Activated naive CD4-positive, alpha-beta T cell (primary cell): ENCODE measurements at places on chromosomes 7 and 10.
A peak's percentile ranks its signal among the peaks of the same experiment; 100 is the strongest.

GRCh38 chr7:72446131-72446530 lies 34.0 kb upstream of the CALN1 start:
- no peak for DNase-seq

GRCh38 chr7:84800846-84801245 lies 386.0 kb downstream of the SEMA3D start:
- no peak for DNase-seq

DNA sequence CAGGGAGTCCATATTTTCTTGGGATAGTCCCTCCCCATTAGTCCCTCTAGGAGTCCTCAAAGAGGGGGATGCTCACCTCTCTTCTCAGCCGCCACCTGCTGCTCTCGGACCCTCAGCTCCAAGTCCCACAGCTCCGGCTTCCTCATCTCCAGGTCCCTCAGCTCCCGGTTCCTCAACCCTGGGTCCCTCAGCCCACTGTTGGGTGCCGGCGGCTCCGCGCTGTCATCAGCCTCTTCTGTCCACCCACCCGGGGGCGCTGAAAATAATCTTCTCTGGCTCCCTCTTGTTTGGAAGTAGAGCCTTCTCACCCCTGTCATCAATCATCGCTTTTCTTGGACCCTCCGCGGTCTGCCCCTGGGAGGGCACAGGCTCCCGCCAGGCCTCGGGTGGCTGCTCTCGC lies 13.3 kb upstream of the CNNM1 start:
- no peak for DNase-seq

- no peak for DNase-seq
These were observed 54.3 kb downstream of the ARHGAP21 start for GRCh38 chr10:24669285-24669852.

- no peak for DNase-seq
These were observed 110.8 kb downstream of the PDGFA start for GRCh38 chr7:408751-409311.

- DNase-seq = no peak
These were observed 66.2 kb downstream of the NAMPT start for GRCh38 chr7:106218546-106218945.

- DNase-seq = no peak
These were observed 189.7 kb downstream of the C7orf25 start for GRCh38 chr7:42722198-42722597.

DNA sequence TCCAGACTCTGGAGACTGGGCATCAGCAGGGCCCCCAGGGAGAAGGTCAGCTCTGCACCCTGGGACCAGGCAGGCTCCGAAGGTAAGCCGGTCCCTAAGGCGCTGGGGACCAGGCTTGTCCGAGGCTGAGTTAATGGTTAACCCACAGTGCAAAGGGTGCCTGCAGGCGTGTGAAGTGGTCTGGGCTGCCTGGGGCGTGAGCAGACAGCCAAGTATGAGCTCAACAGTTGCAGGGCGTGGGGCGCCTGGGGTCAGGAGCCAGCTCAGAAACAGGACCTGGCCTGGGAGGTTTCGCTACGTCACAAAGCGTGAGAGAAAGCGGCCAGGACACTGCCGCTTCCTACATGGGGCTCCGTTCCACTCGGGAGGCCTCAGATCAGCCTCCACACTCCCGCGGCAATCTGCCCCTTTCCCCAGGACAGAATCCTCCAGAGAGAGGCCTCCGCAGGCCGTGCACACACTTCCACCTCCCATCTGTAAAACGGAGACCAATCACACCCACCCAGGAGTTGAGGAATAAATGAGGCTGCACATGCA lies 16.0 kb downstream of the PDGFA start:
- no peak for DNase-seq

DNA sequence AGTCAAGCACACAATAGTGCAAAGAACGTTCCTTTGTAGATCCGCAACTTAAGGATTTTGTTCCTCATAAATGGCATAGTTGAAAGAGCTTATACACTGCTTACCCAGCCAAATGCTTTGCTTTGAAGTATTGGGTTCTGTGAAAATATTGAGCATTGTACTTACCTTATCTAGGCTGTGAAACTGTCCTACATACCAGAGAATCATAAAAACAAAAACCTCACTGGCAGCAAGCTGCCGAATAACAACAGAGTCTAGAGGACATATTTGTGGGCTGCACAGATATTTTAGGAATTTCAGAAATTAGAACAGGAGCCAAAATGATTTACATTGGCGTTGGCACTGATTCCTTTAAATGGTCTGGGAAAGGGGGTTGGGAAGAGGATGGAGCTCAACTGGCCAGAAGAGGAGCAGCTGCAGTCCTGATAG lies 174.8 kb downstream of the RTKN2 start:
- no peak for DNase-seq

- DNase-seq = no peak
These were observed 39.4 kb upstream of the ARHGAP21 start for GRCh38 chr10:24762966-24763623.

- DNase-seq = no peak
These were observed 118.9 kb upstream of the THSD7A start for GRCh38 chr7:11950942-11951341.

- DNase-seq = no peak
These were observed 33.9 kb upstream of the SHH start for GRCh38 chr7:155846156-155846555.

DNA sequence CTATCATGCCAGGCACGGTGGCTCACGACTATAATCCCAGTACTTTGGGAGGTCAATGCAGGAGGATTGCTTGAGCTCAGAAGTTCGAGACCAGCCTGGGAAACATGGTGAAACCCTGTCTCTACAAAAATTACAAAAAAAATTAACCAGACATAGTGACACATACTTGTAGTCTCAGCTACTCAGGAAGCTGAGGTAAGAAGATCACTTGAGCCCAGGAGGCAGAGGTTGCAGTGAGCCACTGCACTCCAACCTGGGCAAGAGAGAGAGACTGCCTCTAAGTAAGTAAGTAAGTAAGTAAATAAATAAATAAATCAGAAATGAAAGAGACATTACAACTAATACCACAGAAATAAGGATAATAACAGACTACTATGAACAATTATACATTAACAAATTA lies 36.2 kb downstream of the PDLIM1 start:
- DNase-seq = no peak

DNA sequence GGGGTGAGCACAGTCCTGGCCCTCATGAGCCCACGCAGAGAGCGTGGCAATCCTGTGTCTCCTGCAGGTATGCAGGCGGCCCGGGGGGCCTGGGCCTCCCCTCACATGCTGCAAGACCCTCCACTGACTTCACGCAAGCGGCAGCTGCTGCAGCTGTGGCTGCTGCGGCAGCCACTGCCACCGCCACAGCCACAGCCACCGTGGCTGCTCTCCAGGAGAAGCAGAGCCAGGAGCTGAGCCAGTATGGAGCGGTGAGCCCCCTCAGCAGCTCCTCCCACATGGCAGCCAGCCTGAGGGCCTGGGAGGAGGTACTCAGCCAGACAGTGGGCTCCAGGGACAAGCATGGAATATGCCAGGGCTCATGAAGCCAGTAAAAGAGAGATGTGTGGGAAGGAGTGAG lies 8.7 kb downstream of the ZMIZ2 start:
- DNase-seq = no peak

DNA sequence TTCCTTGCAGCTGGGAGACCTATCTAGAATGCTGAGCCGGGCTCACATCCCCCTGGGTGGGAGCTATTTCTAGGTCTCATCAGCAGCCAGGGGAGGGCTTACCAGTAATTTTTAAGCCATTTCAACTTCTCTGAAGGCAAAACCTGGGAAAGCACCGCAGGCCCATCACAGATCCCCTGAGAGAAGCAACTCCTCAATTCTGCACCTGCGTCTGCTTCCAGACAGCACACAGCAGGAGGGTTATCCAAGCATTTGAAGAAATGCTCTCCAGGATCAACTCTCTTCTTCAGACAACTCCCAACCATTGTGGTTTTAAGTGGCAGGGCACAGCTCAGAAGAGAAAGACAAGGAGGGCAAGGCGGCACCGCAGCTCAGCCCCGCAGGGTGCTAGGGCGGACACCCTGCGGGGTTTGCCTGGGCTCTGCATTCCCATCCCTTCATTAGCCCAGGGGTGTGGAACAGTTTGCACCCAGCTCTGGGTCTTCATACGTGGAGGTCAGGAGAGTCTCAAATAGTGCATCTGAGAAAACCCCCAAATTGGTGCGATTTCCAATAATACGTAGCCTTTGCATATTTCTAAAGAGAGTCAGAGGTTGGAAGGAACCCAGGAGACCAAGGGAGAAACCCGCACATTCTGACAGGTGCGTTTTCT lies 618.7 kb downstream of the DNAJB6 start:
- DNase-seq = no peak

DNA sequence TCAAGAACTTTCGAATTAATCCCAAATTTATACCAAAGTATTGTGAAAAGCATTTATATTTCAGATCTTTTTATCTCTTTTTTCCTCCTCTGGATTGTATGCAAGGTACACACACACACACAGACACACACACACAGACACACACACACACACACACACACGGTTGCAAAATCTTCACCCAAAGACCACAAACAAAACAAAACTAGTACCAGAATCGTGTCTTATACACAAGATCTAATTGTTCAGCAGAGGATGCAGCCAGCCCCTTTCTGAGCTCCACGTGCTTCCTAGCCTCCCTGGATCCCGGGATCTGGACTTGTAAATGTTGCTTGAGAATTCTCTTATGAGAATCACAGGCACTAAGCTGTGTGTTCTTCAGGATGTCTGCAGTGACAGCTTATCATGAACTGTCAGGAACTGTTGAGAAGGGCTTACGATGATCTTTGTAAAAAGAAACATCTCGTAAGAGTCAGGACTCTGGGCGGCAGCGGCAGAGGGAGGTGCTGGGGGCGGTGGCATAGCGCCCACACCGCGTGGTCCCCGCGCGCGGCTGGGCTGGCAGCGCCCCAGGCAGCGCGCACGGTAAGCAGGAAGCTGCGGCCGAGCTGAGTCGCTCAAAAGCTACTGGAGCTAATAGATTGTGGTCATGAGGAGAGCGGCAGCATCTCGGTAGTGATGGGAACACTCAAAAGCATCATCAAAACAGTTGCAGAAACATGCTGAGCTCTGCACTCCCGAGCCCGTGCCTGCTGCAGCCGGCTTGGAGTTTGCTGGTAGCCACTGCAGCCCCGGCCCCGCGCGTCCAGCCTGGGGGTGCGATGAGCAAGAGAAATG lies 277.6 kb downstream of the GATA3 start:
- peak; percentile 84 for DNase-seq

DNA sequence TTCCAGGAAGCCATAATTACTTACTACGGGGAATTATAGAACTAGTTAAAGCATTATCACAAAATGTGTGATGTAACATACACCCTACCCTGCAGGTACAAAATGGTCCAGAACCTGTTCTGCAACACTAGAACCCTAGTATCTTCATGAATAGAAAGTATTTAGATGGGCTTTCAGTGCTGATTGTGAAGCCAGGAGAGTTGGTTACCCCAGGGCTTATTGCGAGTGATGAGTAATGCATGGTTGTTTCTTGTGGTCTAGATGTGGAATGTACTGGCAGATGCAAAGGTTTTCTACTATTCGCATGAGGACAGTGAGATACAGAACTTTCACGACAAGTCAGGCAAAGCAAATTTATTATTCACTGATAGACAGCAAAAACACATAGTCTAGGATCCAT lies 33.6 kb upstream of the AGR3 start:
- no peak for DNase-seq

GRCh38 chr7:77667459-77668086 lies 28.7 kb upstream of the RSBN1L start:
- no peak for DNase-seq

DNA sequence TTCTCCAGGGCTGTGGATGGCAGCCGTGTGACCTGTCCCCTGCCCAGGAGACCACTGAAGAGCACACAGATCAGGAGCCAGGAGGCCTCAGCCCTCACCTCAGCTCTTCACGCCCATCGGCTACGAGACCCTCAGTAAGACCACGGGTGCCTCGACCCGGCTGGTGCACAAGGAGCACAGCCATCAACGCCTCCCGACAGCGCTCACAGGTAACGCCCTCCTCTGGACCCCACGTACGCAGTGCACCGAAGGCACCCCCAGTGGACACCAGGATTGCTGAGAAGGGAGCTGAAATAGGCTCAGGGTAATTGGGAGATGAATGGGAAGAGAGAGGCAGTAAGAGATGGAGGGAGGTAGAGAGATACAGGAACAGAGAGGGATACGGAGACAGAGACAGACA lies 291.3 kb downstream of the WDR37 start:
- no peak for DNase-seq

- DNase-seq = no peak
These were observed 95.0 kb downstream of the FANK1 start for GRCh38 chr10:125991392-125991791.

DNA sequence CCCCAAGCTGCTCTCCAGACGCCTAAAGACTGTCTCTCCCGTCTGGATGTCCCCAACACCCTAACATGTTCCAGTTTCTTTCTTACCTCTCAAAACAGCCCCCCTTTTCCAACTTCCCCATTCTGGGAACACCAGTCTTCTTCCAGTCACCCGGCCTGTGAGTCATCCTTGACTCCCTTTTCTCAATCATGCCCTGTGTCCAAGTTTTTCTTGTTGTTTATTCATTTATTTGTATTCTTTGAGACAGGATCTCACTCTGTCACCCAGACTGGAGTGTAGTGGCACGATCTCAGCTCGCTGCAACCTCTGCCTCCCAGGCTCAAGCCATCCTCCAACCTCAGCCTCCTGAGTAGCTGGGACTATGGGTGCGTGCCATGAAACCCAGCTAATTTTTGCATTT lies 15.6 kb downstream of the SNX10 start:
- no peak for DNase-seq

- no peak for DNase-seq
These were observed 27.7 kb downstream of the PPP2R2D start for GRCh38 chr10:131928248-131929095.

DNA sequence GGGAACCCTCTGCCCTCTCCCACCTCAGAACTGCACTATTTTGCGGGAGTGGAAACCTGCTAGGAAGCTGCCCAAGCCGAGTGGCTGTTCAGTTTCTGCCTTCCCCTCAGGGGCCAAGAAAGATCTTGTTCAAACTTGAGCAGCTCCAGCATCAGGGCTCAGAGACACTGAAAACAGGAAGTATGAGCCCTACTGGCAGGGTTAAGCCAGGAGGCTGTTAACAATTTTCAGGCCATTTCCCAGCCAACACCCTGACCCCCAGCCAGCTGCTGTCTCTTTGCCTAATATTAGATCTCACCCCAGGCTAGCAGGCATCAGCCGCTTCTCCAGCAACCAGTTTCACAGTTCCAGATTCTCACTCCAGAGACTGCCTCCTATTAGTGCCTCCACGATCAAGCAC lies 9.2 kb downstream of the PLAU start:
- DNase-seq = no peak

DNA sequence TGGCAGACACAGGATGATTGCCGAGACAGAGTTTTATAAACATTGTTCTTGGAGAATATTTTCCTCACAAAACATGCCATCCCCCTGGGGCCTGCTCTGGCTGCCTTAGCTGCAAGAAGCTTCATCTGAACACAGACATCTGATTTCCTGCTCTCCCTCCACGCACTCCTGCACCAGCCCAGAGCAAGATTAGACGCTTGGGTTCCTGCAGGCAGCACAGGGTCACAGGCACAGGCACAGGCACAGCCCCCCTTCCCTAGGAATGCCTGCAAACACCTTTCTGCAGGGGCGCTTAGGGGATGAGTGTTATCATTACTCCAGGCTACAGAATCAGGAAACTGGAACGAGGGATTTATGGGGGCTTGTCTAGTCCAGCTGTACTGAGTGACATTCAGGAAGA lies 450.3 kb downstream of the GRID1 start:
- DNase-seq = no peak

- DNase-seq = no peak
These were observed 9.0 kb upstream of the WIPF3 start for GRCh38 chr7:29797112-29797944.

GRCh38 chr10:133100706-133101415 lies 13.1 kb downstream of the ADGRA1 start:
- peak; percentile 10 for DNase-seq

- no peak for DNase-seq
These were observed 100.7 kb upstream of the CTTNBP2 start for GRCh38 chr7:117973975-117974374.

GRCh38 chr10:16843252-16843870 lies 26.1 kb upstream of the RSU1 start:
- no peak for DNase-seq
